ENCODE measurements at places on chromosomes 2 and 18. TPM values are rescaled to one million over a fixed set of nuclear protein-coding genes. Genes with fewer than 3 reads are reported as not detected.

The NCKAP5 gene
- 0.13 TPM for total RNA-seq

The INHBB gene
- 5.2 TPM for total RNA-seq

The ELOA2 gene
- not detected for total RNA-seq

The COL6A3 gene
- total RNA-seq: 2,116 TPM

The ARHGAP28 gene
- 38.2 TPM for total RNA-seq

The RIT2 gene
- not detected for total RNA-seq

The LYG2 gene
- total RNA-seq: not detected

The SERPINB4 gene
- not detected for total RNA-seq

The MPPE1 gene
- total RNA-seq: 52.1 TPM

The IL36G gene
- not detected for total RNA-seq
